ENCODE measurements at places on chromosomes 1 and 21.

DNA sequence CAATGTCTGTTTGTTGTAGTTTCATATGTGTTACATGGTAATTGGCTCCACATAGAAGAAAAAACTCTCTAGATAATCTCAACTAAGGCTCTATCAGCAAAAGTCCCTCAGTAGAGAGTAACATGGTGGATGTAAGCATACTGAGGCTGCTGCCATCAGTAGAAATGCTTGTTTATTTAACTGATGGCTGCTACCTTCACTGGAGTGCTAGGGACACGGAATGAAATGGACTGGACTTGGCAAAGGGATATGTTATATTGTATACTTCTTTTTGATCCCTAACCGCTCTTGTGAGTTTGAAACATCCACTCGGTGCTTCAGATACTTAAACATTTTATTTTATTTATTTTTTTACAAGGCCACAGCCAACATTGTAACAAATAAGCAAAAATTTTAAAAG, 143.0 kb downstream of the ZNF281 start:
- no peak for DNase-seq

GRCh38 chr21:30268608-30269197, 14.0 kb downstream of the KRTAP24-1 start:
- DNase-seq = no peak

DNA sequence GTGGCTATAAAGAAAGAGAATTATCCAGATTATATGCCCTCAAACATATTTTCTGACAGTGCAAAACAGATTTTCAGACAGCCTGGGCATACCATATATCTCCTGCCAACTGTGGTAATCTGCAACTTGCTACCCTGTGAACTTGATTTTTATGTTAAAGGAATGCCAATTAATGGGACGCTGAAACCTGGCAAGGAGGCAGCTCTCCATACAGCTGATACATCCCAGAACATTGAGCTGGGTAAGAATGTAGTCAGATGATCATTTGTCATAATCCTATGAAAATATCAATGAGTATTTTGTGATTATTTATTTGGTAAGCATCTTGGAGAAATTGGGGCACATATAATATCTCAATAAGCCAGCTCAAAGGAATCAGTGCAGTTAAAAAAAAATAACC, 124.2 kb downstream of the VPS13D start:
- no peak for DNase-seq

DNA sequence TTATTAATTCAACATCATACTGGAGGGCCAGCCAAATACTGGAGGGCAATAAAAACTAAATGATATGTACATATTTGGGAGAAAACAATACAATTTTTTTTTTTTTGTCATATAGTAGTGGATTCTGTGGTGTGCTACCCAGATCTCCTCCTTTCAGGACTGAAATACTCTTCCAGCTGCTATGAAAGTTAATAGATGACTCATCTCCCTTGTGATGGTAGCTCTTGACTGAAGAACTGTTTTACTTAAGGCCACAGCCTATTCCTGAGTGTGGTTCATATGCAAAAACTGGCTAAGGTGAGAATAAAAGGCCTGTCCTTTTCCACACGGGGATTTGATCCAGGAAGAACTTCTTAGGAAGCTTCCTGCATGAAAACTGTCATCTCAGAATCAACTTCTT, 307.9 kb downstream of the HLX start:
- no peak for DNase-seq

- no peak for DNase-seq
Measured at GRCh38 chr1:43373066-43373940, 5.5 kb upstream of the ELOVL1 start.

DNA sequence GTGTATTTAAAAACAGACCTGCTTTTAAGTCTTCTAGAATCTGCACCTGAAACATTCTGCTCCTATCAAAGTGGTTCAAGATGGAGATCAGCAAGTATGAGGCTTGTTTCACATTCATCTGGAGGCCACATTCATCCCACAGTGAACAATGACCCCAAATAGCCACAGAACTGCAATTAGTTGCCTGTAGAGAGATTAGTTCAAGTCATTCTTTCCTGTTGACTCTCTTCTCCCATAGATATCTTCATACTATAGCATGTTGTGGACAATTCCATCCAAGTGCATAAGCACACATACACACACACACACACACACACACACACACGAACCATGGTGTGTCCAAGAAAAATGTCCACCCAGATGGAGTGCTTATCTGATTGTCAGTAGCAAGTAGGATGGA, 101.7 kb upstream of the FGGY start:
- DNase-seq = no peak

DNA sequence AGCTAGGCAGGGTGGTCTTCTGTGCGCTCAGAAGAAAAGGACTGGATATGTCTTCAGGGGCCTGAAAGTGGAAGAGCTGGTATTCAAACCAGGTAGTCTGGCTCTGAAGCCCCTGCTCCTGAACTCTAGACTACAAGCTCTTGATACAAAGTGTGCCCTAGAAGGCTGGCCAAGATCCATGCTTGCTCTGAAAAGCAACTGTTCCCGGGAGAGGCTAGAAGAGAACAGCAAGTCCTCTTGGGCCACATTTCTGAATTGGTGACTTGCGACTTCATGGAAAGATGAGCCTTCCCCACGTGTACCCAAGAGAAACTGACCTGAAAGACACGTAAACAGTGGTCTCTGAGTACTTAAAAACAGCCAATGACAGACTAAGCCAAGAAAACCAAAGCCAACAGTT, 123.3 kb upstream of the GRIK3 start:
- no peak for DNase-seq

DNA sequence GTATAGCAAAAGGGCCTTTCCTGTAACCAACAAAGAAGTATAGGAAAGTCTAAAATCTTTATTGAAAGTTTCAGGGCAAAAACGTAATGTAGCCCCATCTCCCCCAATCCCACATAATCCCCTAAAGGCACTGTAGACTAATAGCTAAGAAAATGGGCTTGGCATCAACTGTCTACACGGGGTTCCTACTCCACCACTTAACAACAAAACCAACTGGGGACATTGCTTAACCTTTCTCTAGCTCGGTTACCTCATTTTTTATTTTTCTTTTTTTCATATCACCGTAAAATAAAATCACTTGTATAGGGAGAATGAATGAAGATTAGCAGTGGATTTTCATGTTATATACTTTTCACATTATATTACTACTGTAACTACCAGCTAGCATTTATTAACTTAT, 12.3 kb downstream of the MACF1 start:
- DNase-seq = no peak

DNA sequence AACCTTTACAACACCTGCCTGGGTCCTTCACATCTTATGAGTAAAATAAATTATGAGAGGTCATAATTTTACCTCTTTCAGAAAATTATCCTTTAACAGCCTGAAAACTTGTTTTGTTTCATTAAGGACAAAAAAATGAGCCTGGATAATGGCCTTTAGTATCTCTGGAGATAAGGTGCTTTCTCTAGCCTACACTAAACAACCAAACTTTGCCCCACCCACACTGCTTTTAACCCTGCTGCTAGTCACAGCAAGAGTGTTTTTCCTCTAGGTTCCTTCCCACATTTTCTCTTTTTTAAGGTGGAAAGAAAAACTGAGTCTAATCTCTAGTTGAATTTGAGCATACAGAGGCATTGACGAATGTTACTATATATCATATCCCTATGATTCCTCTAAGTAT, 101.7 kb upstream of the KRTAP19-8 start:
- no peak for DNase-seq

GRCh38 chr1:106676021-106676420, 380.5 kb upstream of the PRMT6 start:
- DNase-seq = no peak

DNA sequence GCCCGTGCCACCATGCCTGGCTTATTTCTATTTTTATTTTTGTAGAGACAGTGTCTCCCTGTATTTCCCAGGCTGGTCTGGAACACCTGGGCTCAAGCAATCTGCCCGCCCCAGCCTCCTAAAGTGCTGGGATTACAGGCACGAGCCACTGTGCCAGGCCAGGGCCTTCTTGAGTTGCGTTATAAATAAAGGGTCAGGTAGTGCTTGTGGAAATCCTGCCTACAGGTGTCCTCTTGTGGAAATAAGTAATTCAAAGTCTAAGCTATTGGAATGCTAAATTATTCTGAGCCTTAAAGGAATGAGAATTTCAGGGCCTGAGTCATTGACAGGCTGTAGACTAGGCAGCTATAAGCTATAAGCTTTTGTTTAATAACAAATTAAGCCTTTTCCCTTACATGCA, 8.1 kb upstream of the SFT2D2 start:
- no peak for DNase-seq

- DNase-seq = no peak
Measured at GRCh38 chr1:209503196-209503595, 80.3 kb upstream of the CAMK1G start.

GRCh38 chr1:36919491-36920145, 114.7 kb downstream of the GRIK3 start:
- no peak for DNase-seq

- no peak for DNase-seq
Measured at GRCh38 chr1:67013573-67013972, 40.4 kb downstream of the SLC35D1 start.

- DNase-seq = no peak
Measured at GRCh38 chr1:213523781-213524398, 463.9 kb upstream of the PROX1 start.

DNA sequence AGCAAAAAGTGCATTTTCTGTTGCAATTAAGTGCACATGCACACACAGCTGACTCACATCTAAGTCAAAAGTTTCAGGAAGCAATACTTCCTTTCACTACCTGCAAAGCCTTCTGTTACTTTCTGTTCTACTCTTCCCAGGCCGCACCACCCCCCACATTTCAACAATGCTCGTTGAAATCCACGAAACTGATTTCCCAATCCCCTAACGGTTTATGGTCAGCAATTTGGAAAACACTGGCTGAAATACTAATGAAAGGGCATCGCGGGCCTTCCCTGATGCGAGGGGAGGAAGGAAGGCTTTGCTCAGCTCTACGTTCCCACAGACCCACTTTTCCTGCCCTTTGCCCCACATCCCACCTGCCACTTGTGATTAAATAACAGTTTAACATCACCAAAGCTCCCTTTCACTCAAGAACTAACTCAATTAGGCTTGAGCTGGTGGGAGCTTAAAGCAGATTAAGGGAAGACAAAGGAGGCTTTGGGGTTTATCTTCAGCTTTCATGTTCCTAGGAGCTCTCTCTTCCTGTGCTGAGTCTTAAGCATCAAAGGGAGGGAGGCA, 243.2 kb upstream of the RAB4A start:
- DNase-seq = no peak

DNA sequence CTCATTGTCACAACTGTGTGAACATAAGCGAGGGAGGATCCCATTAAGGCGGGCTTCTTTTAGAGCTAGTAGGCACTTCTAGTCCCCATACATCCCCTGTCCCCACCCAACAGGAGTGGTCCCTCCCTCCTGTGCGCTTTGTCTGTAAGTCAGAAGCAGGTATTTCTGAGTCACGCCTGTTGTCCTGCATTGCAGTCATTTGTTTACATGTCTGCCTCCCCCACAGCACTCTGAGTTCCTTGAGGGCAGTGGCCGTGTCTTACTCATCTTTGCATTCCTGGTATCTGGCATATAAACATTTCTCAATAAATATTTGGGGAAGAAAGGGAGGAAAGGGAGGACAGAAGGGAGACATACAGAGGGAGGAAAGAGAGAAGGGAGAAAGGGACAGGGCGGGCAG, 40.3 kb downstream of the PLEKHA6 start:
- DNase-seq = no peak

- no peak for DNase-seq
Measured at GRCh38 chr1:82755671-82756070, 954.9 kb downstream of the ADGRL2 start.

GRCh38 chr1:192100686-192101468, 57.4 kb upstream of the RGS18 start:
- no peak for DNase-seq

- DNase-seq = no peak
Measured at GRCh38 chr1:231558708-231559185, 30.3 kb downstream of the TSNAX start.

GRCh38 chr1:87330057-87330884, 1.6 kb downstream of the LMO4 start:
- DNase-seq = peak; percentile 53

- no peak for DNase-seq
Measured at GRCh38 chr21:45366931-45367401, 38.0 kb upstream of the COL18A1 start.

GRCh38 chr1:225834417-225835329, 24.7 kb downstream of the EPHX1 start:
- DNase-seq = peak; percentile 82

- DNase-seq = no peak
Measured at GRCh38 chr1:225866061-225866837, 15.9 kb downstream of the TMEM63A start.

DNA sequence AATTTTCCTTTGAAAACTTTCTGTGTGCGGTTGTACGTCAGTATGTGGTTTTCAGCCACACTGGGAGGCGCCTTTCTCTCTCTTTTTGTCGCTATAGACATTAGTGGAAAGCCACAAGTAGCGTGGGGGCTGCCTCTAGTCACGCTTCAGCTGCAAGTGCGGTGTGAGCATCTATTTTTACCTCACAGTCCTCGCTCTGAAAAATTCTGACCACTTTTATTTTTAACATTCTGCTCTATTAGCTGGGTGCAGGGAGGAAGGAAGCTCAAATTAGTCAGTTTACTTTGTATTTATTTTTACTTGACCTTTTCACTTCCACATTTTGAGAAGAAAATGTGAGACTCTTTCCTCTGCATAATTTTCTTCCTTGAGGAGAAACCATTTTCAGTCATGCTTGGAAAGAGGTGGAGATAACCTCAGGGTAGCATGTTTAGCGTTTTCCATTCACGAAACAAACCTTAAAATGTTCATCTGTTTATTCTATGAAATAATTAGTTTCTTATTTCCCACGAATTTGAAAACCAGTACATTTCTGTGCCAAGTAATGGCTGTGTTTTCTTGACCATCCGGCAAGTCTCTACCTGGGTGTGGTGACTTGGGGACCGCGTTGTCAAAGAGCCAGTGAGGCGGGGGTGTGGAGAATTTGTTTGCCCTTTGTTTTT, 35.6 kb downstream of the ADARB1 start:
- no peak for DNase-seq

- no peak for DNase-seq
Measured at GRCh38 chr1:187862506-187862905, 1033.8 kb downstream of the PLA2G4A start.

- no peak for DNase-seq
Measured at GRCh38 chr1:2255420-2256369, 27.6 kb downstream of the SKI start.

DNA sequence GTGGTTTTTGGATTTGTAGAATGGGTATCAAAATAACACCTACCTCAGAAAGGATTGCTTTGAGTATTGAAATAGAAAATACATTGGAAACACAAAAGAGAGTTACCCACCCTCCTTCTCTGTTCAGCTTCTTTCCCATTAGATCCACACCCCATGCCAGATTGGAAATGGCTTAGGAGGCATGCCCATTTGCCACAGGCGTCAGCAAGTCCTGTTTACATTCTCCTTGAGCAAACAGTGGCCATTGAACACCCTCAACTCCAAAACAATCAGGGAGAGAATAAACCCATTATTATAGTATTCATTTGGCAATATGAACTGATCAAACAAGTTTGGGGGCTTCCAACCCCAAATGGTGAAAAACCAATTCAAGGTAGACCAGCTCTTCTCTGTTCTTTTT, 2.4 kb downstream of the ELAPOR1 start:
- peak; percentile 93 for DNase-seq
